ENCODE measurements at places on chromosomes 1 and 21.
A peak's percentile ranks its signal among the peaks of the same experiment; 100 is the strongest.

DNA sequence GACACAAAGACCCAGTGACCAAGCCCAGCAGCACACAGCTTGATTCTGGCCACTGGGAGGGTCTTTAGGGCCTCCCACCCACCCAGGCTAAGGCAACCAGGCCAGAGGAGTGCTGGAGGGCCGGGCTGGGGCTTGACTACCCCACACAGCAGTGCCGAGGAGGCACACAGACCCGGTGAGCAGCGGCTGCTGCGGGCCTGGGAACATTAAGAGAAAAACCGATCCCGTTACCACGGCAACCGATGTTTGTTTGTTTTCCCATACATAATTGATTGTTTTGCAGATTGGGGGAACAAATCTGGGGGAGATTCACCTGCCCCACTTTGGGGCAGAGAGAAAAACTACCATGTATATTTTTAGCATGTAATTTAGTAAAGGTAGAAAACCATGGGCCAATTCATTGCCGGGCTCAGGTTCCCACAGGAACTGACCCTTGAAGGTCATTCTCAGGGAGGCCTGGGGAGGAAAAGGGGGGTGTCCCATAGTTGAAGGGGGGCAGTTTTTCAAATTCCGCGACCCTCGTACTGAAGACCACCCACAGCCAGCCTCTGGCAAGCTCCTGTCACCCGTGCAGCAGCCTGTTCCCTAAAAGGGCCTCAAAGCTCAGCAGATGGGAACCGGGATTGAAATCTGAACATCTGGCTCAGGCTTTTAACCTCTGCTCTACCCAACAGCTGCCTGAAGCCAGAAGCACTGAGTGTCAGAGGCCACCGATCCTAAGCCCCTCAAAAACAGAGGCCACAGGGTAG, 35.3 kb downstream of the CHD5 start:
- DNase-seq = no peak

GRCh38 chr1:57393058-57393584, 30.7 kb downstream of the DAB1 start:
- DNase-seq = no peak

GRCh38 chr21:42264245-42265195, 45.6 kb downstream of the ABCG1 start:
- DNase-seq = no peak

GRCh38 chr1:75615613-75616435, 4.9 kb upstream of the SLC44A5 start:
- peak; percentile 30 for DNase-seq

GRCh38 chr1:84735483-84735882, 45.2 kb upstream of the SSX2IP start:
- DNase-seq = no peak

DNA sequence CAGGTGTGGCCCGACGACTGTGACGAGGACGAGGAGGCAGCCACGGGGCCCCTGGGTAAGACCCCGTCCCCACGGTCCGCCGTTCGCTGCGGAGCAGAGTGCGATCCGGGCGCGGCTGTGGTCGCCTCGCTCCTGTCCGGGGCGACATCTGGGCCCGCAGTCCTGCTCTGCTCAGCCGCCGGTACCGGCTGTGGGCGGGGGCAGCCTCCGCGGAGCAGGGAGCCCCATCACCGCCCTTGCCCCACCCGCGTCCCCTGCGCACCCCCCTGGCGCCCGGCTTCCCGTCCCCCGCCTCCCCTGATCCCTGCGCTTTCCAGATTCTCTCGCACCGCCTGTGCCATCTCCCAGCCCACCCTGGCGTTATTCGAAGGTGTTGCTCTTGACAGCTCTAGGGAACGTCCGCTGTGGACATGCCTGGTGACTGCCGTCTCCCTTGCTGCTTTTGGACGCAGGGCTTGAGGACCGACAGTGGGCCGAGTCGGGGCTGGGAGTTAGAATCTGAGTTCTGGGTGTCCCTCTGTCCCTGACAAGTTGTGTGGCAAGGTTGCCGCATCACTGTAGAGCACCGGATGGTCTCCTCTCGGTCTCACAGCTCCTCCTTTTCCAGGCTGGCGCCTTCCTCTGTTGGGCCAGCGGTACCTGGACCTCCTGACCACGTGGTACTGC, 596 bp downstream of the TOR3A start:
- DNase-seq = peak; percentile 38

GRCh38 chr1:116067566-116067890, 43.7 kb upstream of the MAB21L3 start:
- DNase-seq = peak; percentile 14

GRCh38 chr1:63112155-63112900, 210.0 kb upstream of the FOXD3 start:
- no peak for DNase-seq

- DNase-seq = no peak
Observed at GRCh38 chr1:228205526-228206436, 2.1 kb upstream of the OBSCN start.

DNA sequence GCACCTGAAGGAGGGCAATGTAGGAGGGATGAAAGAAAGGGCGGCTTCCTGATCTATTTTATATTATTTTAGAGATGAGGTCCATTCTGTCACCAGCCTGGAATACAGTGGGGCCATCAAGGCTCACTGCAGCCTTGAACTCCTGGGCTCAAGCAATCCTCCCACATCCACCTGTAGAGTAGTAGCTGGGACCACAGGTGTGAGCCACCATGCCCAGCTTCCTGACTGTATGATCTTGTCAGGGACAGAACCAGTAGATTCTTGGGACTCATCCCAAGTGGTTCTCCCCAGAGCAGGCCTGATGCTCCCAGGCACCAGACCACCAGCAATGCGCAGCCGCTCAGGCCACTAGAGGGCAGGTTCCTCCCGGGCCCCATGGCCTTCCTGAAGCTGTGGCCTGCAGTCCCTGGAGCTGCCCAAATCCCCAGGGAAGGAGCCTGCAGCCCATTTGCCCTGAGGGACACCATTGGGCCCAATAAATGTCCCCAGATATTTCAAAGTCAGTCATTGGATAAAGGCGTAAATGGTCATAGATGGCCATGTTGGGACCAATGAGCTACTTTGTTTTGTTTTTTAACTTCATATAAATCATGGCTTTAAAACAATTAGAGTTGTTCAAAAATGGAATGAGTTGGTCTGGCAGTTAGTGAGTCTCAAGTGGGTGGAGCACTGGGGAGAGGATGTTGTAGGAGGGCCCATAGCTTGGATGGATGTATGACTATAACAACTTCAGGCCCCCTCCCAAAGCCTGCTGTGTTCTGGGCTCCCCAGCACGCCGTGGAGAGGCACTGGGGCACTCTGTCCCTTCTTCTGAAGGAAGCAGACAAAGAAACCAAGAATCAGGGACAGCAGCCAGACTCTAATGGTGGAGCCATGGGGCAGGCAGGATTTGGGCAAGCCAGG, 44.7 kb upstream of the GOLT1A start:
- DNase-seq = peak; percentile 68

- no peak for DNase-seq
Observed at GRCh38 chr1:25011943-25012638, 82.0 kb upstream of the RUNX3 start.

GRCh38 chr1:65890201-65890843, 97.6 kb downstream of the PDE4B start:
- DNase-seq = no peak

- no peak for DNase-seq
Observed at GRCh38 chr21:34874684-34875513, 174.2 kb downstream of the RUNX1 start.

GRCh38 chr1:41690331-41690730, 205.8 kb upstream of the EDN2 start:
- DNase-seq = no peak

DNA sequence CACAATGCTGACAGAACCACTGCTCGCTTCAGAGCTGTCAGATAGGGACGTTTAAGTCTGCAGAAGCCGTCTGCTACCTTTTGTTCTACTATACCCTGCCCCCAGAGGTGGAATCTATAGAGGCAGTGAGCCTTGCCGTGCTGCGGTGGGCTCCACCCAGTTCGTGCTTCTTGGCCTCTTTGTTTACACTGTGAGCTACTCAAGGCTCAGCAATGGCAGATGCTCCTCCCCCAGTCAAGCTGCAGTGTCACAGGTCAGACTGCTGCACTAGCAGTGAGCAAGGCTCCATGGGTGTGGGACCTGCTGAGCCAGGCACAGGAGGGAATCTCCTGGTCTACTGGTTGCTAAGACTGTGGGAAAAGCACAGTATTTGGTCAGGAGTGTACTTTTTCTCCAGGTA, 47.1 kb downstream of the LEPR start:
- peak; percentile 73 for DNase-seq

- DNase-seq = peak; percentile 7
Observed at GRCh38 chr1:53576866-53577760, 117.9 kb downstream of the DMRTB1 start.

Measured in body of pancreas (tissue), 4 donors.